Stimulated activated CD8-positive, alpha-beta memory T cell treated with anti-CD3 and anti-CD28 coated beads, Interleukin-7, amount 100 ng/mL, for 1 hour (primary cell): ENCODE measurements at places on chromosomes 12 and 14.

GRCh38 chr12:2642176-2642892, 152.4 kb upstream of the FKBP4 start:
- no peak for DNase-seq

- no peak for DNase-seq
These were observed 29.0 kb upstream of the MAX start for GRCh38 chr14:65131301-65131701.

DNA sequence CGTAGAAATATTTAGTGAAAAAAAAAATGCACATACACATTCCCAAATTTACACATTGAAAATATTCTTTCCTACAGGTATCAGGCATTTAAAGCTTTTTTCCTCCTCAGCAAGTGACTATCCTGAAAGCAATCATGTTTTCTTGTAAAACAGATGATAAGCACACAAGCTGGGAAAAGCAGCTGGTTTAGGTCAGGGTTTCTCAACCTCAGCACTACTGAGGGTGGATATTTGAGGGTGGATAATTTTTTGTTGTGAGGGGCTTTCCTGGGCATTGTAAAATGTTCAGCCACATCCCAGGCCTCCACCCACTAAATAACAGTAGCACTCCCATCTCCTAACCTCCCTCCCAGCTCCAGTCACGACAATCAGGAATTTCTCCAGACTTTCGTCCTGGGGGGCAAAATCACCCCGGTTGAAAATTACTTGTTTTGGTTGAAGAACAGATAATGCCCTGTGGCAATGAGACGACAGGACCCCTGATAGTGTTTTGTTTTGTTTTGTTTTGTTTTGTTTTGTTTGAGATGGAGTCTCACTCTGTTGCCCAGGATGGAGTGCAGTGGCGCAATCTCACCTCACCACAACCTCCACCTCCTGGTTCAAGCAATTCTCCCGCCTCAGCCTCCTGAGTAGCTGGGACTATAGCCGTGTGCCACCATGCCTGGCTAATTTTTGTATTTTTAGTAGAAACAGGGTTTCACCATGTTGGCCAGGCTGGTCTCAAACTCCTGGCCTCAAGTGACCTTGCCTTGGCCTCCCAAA, 15.0 kb upstream of the NT5DC3 start:
- DNase-seq = no peak

- no peak for DNase-seq
These were observed 11.9 kb downstream of the STYX start for GRCh38 chr14:52741865-52742264.

DNA sequence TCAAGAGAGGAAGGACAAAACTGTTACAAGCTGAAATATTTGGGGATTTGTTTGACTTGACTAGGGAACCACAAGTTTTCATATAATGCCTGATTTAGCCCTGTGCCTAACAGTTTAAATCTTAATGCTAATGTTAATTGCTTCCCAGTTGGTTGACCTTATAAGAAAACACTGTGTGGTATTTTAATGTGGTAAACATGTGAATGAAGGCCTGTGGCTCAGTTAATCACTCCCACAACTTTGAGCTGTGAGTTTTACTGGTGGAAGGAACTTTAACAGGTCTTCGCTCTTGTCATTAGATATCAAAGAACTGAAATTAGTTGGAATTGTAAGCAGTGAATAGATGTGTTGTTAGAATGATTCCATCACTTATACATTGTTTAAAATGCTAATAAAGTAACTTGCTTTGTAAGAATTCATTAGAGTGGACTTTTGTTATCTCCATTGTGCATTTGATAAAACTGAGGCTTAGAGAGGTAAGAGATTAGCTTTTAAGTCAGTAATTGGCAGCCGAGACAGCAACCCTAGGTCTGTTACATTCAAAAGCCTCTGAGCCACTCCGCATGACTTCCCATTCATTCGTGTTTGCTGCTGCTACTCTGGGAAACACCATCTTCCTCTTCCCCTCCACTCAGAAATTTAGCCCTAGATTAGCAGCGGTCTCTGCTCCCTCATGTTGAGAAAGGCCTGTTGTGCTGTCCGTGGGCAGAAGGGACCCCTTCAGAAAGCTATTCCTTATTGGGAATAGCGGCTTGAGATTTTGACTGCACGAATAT, 1.0 kb upstream of the TBK1 start:
- no peak for DNase-seq

- no peak for DNase-seq
These were observed 126.1 kb upstream of the ARHGAP5 start for GRCh38 chr14:31950764-31951637.
